Endothelial cell of umbilical vein (primary cell): ENCODE measurements at places on chromosomes 13 and 19. TPM values are rescaled to one million over a fixed set of nuclear protein-coding genes. Genes with fewer than 3 reads are reported as not detected.

ZNF714 gene
- total RNA-seq = 11.2 and 15.0 TPM in 2 replicates

PLPP2 gene
- total RNA-seq = 12.0 and 27.9 TPM in 2 replicates

TMEM190 gene
- total RNA-seq = not detected in 2 replicates

ABHD8 gene
- total RNA-seq = 5.9 and 6.8 TPM in 2 replicates

SGCG gene
- not detected in 2 replicates for total RNA-seq

KIR2DL3 gene
- total RNA-seq = not detected in 2 replicates

ZNF506 gene
- total RNA-seq = 5.6 and 10.7 TPM in 2 replicates

CYP4F3 gene
- total RNA-seq = not detected in 2 replicates

MBD3L3 gene
- not detected in 2 replicates for total RNA-seq
